Tibial nerve (tissue), 4 donors: ENCODE measurements at places on chromosomes 7 and 10.

DNA sequence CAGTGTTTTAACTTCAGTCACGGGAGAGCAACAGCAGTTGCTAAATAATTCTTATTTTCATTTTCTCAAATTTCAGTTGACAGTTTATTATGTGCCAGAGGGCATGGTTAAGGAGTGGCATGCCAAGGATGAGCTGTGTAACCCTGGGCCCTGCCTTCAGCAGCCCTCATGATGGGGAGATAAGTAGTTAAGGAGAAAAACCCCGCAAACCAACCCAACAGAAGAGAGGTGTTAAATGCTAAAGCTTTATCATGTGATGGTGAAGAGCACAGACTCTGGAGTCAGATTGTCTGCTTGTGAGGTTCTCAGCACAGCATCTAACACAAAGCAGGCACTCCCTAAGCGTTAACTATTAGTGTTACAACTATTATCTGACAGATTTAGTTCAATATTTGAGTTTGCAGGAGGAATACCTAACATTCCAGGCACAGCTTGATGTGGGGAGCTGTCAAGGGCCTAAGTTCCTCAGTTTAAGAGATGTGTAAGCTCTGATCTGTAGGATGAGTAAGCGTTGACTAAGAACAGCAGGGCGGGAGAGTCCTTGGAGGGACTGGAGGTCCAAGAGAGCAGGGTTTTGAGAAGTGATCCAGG lies 29.6 kb downstream of the STAM start:
- no peaks in the 10 kb centered on the region for H3K27me3 ChIP-seq
- DNase-seq: no peak
- H3K27ac ChIP-seq: no peak overlapping the region
- H3K4me1 ChIP-seq: no peaks in the 10 kb centered on the region
- H3K4me3 ChIP-seq: no peak overlapping the region
- no peaks in the 10 kb centered on the region for H3K36me3 ChIP-seq

GRCh38 chr7:47056731-47057130 lies 525.2 kb downstream of the TNS3 start:
- no peak for DNase-seq
- no peak overlapping the region for H3K4me3 ChIP-seq
- H3K36me3 ChIP-seq: no peaks in the 10 kb centered on the region
- no peaks in the 10 kb centered on the region for H3K27me3 ChIP-seq
- H3K4me1 ChIP-seq: no peaks in the 10 kb centered on the region
- H3K27ac ChIP-seq: no peak overlapping the region

GRCh38 chr7:44434201-44434600 lies 56.3 kb downstream of the NUDCD3 start:
- no peaks in the 10 kb centered on the region for H3K4me1 ChIP-seq
- H3K36me3 ChIP-seq: no peaks in the 10 kb centered on the region
- no peaks in the 10 kb centered on the region for H3K27me3 ChIP-seq
- no peak overlapping the region for H3K27ac ChIP-seq
- no peak for DNase-seq
- H3K4me3 ChIP-seq: no peak overlapping the region

- H3K4me1 ChIP-seq: no peaks in the 10 kb centered on the region
- no peak overlapping the region for H3K4me3 ChIP-seq
- no peaks in the 10 kb centered on the region for H3K36me3 ChIP-seq
Observed at GRCh38 chr7:100649826-100650565, 6.3 kb downstream of the ACTL6B start.

DNA sequence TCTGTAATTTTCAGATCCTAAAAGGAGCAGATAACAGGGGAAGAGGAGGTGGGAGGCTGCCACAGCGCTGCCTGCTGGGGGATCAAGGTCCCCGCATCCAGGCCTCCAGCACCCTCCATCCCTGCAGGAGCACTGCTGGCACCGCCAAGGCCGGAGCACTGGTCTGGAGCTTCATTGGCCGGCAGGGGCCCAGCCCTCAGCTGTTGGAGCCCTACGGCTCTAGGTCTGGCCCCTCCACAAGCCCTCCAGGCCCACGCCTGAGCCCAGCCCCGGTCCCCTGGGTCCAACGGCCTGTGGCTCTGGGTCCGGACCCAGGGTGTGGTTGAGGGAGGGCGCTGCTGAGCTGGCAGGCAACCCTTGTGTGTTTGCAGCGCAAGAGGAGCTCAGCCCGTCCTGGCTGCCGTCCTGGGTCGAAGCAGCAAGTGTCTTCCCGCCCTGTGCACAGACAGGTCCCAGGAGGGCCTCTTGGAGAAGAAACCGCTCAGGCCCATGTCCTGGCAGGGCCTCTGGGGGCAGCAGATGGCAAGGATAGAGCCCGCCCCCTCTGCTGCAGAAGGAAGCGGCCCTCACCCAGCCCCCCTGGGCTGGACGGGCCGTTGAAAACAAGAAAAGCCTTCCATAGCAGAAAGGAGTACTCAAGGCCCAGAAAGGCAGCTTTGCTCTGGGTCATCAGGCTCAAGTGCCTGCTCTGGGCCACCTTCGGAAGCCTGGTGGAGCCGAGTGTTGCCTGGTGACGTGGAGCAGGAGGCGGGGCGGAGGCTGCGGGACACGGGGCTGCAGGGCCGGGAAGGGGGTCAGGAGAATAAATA lies 54.3 kb upstream of the TNRC18 start:
- peaks cover 16% of the 10 kb centered on the region for H3K4me1 ChIP-seq
- peaks cover 15% of the 10 kb centered on the region for H3K36me3 ChIP-seq
- no peak for DNase-seq

GRCh38 chr7:47453093-47454061 lies 128.5 kb downstream of the TNS3 start:
- DNase-seq: peak; percentile 49
- H3K4me3 ChIP-seq: no peak overlapping the region
- no peaks in the 10 kb centered on the region for H3K36me3 ChIP-seq

GRCh38 chr7:156493942-156494341 lies 146.6 kb upstream of the RNF32 start:
- H3K27ac ChIP-seq: no peak overlapping the region
- no peaks in the 10 kb centered on the region for H3K27me3 ChIP-seq
- no peak for DNase-seq

DNA sequence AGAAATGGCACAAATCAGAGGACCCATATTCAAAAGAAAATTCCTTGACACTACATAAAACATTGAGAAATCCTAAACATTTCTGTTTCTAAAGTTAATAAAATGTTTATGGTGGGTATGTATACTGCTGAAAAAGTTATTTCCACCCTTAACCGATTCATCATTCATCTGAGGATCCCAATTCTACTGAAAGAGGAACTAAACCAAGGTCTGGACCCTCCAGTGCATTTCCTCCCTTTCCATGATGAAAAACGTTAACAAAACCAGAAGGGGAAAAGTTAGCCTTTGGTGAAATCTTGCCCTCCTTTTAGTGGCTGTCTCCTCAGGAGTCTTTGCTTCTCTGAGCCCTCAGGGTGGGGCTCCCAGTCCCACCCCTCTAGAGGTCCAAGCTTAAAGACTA lies 144.5 kb upstream of the ASAH2 start:
- H3K4me1 ChIP-seq: peaks cover 53% of the 10 kb centered on the region
- no peak for DNase-seq
- no peaks in the 10 kb centered on the region for H3K27me3 ChIP-seq
- no peak overlapping the region for H3K27ac ChIP-seq
- H3K4me3 ChIP-seq: no peak overlapping the region
- H3K36me3 ChIP-seq: no peaks in the 10 kb centered on the region

- no peaks in the 10 kb centered on the region for H3K36me3 ChIP-seq
- no peak for DNase-seq
- H3K27ac ChIP-seq: no peak overlapping the region
- no peak overlapping the region for H3K4me3 ChIP-seq
- no peaks in the 10 kb centered on the region for H3K4me1 ChIP-seq
Observed at GRCh38 chr10:20870834-20871233, 26.3 kb downstream of the NEBL start.

DNA sequence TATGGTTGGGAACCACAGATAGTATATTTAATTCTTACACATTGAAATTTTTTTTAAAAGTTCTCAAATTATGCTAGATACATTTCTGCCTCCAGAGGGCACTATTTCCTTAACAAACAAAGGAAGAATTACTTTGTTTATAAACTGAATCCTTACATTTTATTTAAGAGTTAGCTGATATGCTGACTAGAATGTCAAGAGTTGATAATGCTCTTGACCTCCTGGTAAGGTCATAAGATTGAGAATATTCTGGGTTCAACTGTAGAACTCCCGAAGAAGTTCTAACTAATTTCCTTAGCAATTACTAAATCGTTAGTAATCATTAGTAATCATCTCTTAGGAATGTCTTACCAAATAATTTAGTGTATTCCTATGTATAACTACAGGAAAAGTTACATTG lies 95.3 kb upstream of the CYP26C1 start:
- no peaks in the 10 kb centered on the region for H3K27me3 ChIP-seq
- peaks cover 11% of the 10 kb centered on the region for H3K36me3 ChIP-seq
- H3K4me1 ChIP-seq: no peaks in the 10 kb centered on the region
- H3K27ac ChIP-seq: no peak overlapping the region
- H3K4me3 ChIP-seq: no peak overlapping the region

DNA sequence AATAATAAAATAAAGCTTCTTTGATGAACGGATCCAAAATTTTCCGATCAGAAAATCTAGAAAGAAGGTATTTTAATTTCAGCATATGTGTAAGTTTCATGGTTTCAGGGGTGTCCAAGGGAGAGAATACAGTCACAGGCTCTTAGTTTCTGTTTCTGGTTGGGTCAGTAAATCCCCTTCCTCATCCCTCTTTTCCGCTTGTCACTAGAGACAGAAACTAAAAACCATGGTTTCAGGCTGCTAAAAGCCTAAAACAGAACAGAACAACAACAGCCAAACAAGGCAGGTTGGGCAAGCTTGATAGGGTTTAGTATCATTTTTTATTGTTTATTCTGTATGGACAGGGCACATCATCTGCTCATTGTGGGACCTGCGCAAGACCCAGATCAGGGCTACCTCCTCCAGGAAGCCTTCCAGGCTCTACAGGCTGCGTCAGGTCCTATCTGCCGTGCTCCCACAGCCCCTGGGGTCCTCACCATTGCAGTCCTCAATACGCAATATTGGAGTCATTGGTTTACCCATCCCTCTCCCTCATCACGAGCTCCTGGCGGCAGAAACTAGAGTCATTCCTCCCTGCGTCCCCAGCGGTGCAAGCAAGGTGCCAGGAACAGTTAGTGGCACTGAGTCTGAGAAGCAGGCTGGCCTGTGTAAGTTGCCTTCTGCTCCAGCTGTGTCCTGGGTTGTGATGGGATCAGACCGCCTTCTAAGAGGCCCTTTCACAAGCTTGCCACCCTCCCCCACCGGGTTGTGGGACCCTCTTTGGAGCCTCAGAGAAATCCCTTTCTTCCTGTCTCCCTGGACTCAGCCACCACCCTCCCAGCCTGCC lies 70.2 kb upstream of the CUX1 start:
- no peaks in the 10 kb centered on the region for H3K27me3 ChIP-seq
- H3K27ac ChIP-seq: no peak overlapping the region
- no peak overlapping the region for H3K4me3 ChIP-seq
- H3K4me1 ChIP-seq: peaks cover 21% of the 10 kb centered on the region

DNA sequence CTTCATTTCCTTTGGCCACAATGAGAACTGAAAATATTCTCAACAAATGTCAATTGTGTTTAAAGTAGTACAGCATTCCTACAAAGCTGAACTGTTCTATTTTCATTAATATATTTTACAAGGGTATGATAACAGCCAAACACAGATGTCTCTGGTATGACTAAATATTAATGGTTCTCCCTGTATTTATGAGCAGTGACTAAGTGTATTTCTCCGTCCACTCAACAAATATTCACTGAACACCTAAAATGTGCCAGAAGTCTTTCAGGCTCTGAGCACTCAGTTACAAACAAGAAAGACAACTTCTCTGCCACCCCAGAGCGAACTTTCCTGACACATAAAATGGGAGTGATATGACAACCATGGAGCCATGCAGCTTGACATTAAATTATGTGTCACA lies 135.6 kb downstream of the VPS41 start:
- H3K4me1 ChIP-seq: no peaks in the 10 kb centered on the region
- DNase-seq: no peak
- no peak overlapping the region for H3K4me3 ChIP-seq
- H3K36me3 ChIP-seq: peaks cover 6% of the 10 kb centered on the region
